Bronchus fibroblast of lung (primary cell): ENCODE measurements at places on chromosomes 16 and 17. TPM values are rescaled to one million over a fixed set of nuclear protein-coding genes. Genes with fewer than 3 reads are reported as not detected.

Gene MPV17L
- total RNA-seq: 0.50 and 0.59 TPM in 2 replicates

Gene TNK1
- total RNA-seq: under 0.01 TPM in 1 of 2 replicates, not detected in the other

Gene KRTAP1-1
- not detected in 2 replicates for total RNA-seq

Gene ABCC6
- total RNA-seq: 0.30 TPM in 1 of 2 replicates, not detected in the other

Gene AATK
- 0.15 and 0.17 TPM in 2 replicates for total RNA-seq

Gene BCL6B
- under 0.01 and 1.0 TPM in 2 replicates for total RNA-seq
